ENCODE measurements at places on chromosomes 6 and 20. TPM values are rescaled to one million over a fixed set of nuclear protein-coding genes. Genes with fewer than 3 reads are reported as not detected.

GRCh38 chr20:8212286-8212685 lies 80.2 kb downstream of the PLCB1 start:
- H3K4me3 ChIP-seq: no peak overlapping the region
- H3K36me3 ChIP-seq: no peaks in the 10 kb centered on the region
- no peaks in the 10 kb centered on the region for H3K27me3 ChIP-seq

Gene PRL
- total RNA-seq: not detected

DNA sequence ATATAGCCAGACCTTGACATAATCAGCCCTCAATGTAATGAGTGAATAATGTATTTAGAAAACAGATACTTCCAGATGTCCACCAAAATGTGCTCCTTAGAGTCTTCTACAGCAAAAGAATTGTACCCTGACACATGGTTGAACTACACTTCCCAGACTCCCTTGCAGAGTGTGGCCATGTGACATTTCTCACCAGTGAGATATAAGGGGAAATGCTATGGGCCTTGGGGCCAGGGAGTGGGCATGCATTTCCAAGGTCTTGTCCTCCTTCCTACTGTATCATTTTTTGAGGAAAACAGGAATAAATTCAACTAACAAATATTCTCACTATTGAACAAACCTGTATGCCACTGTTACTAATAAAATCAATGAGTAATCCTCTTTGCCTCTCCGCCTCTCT lies 211.4 kb upstream of the SMLR1 start:
- H3K4me3 ChIP-seq: no peak overlapping the region

DNA sequence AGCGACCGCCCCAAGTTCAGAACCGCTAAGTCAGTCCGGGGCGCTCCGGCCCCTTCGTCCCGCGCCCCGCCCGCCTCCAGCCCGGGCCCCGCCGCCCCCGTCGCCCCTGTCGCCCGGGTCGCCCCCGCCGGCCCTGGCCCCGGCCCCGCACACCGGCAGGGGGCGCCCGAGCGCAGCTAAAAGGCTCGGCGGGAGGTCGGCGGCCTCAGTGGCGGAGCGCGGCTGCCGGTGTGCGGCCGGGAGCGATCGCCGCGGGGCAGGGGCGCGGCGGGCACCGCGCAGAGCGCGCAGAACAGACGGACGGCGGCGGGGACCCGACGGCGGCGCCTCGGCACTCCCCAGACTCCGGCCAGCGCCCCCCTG lies at the start of gene FNDC1:
TSS of gene FNDC1 (plus strand) at position 208 of the 363 bp plus-strand sequence. CDS start 197 bp downstream, outside the sequence.
- H3K27ac ChIP-seq: no peak within 1 kb of the TSS
- H3K27me3 ChIP-seq: 0 out of 2 replicates have a peak, but pooled peaks cover 7% of the 10 kb centered on the region
- no peaks in the 10 kb centered on the region for H3K36me3 ChIP-seq
- peaks cover 21% of the 10 kb centered on the region for H3K4me1 ChIP-seq

DNA sequence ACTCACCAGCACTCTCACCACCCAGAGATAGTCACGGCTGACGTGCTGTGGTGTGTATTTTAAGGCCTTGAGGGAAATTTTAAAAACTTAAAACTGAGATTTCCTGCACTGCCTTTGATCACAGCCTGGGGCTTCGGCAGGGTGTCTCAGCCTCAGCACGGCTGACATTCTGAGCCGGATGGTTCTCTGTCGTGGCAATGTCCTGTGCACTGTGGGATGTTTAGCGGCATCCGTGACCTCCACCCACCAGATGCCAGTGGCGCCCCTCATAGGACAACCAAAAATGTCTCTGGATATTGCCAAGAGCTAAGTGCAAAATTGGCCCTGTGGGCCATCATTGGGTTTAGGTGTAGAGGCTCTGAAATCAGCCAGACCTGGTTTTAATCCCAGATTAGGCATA lies 142.2 kb upstream of the KCNG1 start:
- no peak overlapping the region for H3K4me3 ChIP-seq
- H3K36me3 ChIP-seq: no peaks in the 10 kb centered on the region
- H3K4me1 ChIP-seq: no peaks in the 10 kb centered on the region
- H3K27me3 ChIP-seq: peaks cover 14% of the 10 kb centered on the region
- H3K27ac ChIP-seq: no peak overlapping the region
- DNase-seq: no peak

DNA sequence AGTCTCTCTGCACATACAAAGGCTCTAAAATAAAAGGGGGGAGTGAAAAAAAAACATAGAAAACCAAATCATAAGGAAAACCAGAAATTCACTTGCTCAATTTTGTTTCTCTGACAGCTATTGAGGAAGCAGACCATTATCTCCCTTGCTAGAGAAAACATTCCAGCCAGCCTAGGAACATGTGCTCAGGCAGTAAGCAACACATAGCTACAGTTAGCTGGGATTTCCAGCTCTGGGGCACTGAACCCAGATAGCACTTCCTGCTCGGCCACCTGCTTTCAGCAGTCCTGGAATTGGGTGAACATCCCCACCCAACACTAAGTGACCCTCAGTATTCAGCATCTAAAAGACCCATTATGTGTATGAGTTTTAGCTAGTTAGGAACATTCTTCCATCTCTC lies 61.3 kb downstream of the TNFRSF21 start:
- no peaks in the 10 kb centered on the region for H3K36me3 ChIP-seq
- no peak overlapping the region for H3K4me3 ChIP-seq
- no peaks in the 10 kb centered on the region for H3K27me3 ChIP-seq

GRCh38 chr6:132128424-132128823 lies 177.3 kb upstream of the CCN2 start:
- no peaks in the 10 kb centered on the region for H3K36me3 ChIP-seq
- no peak overlapping the region for H3K4me3 ChIP-seq
- H3K27ac ChIP-seq: no peak overlapping the region
- no peaks in the 10 kb centered on the region for H3K27me3 ChIP-seq

GRCh38 chr20:16311756-16312155 lies 261.5 kb downstream of the KIF16B start:
- H3K36me3 ChIP-seq: no peaks in the 10 kb centered on the region
- H3K4me3 ChIP-seq: no peak overlapping the region

Gene HLA-DPA1
- 0.89 TPM for total RNA-seq

Gene NKX2-4
- not detected for total RNA-seq

DNA sequence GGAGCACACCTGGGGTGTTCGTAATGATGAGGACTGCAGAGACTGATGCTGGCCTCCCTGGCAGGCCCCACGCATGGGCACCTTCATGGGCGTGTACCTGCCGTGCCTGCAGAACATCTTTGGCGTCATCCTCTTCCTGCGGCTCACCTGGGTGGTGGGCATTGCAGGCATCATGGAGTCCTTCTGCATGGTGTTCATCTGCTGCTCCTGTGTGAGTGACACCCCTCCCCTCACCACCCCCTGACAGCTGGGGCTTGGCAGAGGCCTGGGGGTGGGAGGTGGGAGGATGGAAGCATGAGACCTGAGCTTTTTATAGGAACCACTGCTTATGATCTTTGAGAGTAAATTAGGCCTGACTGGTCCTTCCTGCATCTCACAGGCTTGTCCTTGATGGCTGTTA lies 6.7 kb downstream of the SLC12A5 start:
- H3K27me3 ChIP-seq: peaks cover 29% of the 10 kb centered on the region
- no peaks in the 10 kb centered on the region for H3K36me3 ChIP-seq
- no peak for DNase-seq
- H3K4me3 ChIP-seq: no peak overlapping the region
- H3K4me1 ChIP-seq: no peaks in the 10 kb centered on the region
- no peak overlapping the region for H3K27ac ChIP-seq

DNA sequence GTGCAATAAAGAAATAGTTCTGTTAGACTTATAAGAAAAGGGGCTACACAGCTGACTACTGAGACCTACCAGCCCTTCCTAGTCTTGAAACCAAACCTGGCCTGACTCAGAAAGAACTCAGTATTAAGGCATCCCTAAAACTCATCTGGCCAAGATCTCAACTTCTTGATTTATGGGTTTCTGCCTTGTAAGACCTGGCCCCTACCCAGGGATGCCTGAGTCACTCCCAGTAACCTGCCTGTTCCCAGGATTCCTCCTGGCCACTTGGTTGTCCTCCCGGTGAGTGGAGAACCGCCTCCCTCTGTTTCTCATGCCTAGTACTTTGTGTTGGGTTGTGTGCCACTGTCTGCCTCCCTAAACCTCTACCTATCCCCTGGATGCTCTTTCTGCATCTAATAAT lies 189.4 kb upstream of the PREP start:
- no peak overlapping the region for H3K4me3 ChIP-seq
- no peaks in the 10 kb centered on the region for H3K36me3 ChIP-seq
- no peaks in the 10 kb centered on the region for H3K27me3 ChIP-seq
- peak; percentile 84 for DNase-seq

GRCh38 chr20:51185277-51185676 lies 162.4 kb upstream of the KCNG1 start:
- no peaks in the 10 kb centered on the region for H3K36me3 ChIP-seq
- no peak for DNase-seq
- H3K4me3 ChIP-seq: no peak overlapping the region
- peaks cover 9% of the 10 kb centered on the region for H3K27me3 ChIP-seq

- H3K36me3 ChIP-seq: no peaks in the 10 kb centered on the region
- H3K27me3 ChIP-seq: no peaks in the 10 kb centered on the region
- no peak overlapping the region for H3K27ac ChIP-seq
These were observed 209.8 kb upstream of the MARCKS start for GRCh38 chr6:113647143-113647889.

GRCh38 chr6:152121910-152122309 lies 314.4 kb downstream of the ESR1 start:
- H3K4me1 ChIP-seq: 0 out of 2 replicates have a peak, but pooled peaks cover 3% of the 10 kb centered on the region
- no peak for DNase-seq
- peaks cover 27% of the 10 kb centered on the region for H3K36me3 ChIP-seq
- no peak overlapping the region for H3K27ac ChIP-seq
- no peaks in the 10 kb centered on the region for H3K27me3 ChIP-seq

DNA sequence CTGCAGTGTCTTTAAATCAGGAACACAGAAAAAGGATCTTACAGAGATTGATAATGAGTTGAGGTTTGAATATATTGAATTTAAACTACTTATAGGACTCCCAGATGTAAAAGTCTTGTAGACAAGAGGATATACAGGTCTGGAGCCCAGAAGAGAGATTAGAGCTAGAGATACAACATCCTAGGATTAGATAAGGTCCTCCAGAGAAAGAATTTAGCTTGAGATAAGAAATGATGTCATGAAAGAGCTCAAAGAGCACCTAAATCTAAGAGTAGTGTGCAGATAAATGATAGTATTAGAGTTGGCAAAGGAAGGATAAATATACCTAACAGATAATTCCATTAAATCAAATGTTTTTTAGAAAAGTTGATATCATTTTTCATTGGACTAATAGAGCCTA lies 23.9 kb downstream of the EPM2A start:
- no peak for DNase-seq
- no peaks in the 10 kb centered on the region for H3K27me3 ChIP-seq
- H3K4me1 ChIP-seq: no peaks in the 10 kb centered on the region

Gene RAB44
- total RNA-seq: not detected

DNA sequence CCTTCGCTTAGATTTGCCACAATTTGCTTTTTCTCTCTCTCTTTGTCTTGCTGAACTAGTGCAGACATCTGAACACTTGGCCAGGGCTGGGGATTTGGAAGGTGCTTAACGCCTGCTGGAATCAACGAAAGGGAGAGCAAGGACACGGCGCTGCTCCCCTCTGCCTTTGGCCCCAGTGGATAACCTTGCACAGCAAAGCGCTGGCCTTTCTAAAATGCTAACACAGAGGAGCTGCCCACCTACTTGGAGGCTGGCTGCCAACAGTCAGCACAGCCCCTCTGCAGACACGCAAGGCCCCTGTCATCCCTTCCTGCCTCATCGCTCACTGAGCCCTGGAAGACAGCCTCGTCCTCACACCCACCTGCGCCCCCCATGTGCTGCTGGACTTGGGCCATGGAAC lies 37.5 kb downstream of the C20orf203 start:
- H3K27ac ChIP-seq: no peak overlapping the region
- no peaks in the 10 kb centered on the region for H3K27me3 ChIP-seq
- H3K36me3 ChIP-seq: no peaks in the 10 kb centered on the region
- peak; percentile 46 for DNase-seq
- H3K4me1 ChIP-seq: no peaks in the 10 kb centered on the region

- H3K27ac ChIP-seq: no peak overlapping the region
- H3K4me3 ChIP-seq: no peak overlapping the region
- H3K4me1 ChIP-seq: no peaks in the 10 kb centered on the region
- H3K27me3 ChIP-seq: no peaks in the 10 kb centered on the region
- no peaks in the 10 kb centered on the region for H3K36me3 ChIP-seq
- no peak for DNase-seq
These were observed 598.9 kb downstream of the RFPL4B start for GRCh38 chr6:112946051-112946450.

Gene NKAIN2
- total RNA-seq: not detected

GRCh38 chr20:40895182-40895581 lies 133.4 kb upstream of the TOP1 start:
- H3K36me3 ChIP-seq: no peaks in the 10 kb centered on the region
- H3K27ac ChIP-seq: no peak overlapping the region
- peaks cover 5% of the 10 kb centered on the region for H3K27me3 ChIP-seq
- no peak overlapping the region for H3K4me3 ChIP-seq
- no peak for DNase-seq
- H3K4me1 ChIP-seq: no peaks in the 10 kb centered on the region

DNA sequence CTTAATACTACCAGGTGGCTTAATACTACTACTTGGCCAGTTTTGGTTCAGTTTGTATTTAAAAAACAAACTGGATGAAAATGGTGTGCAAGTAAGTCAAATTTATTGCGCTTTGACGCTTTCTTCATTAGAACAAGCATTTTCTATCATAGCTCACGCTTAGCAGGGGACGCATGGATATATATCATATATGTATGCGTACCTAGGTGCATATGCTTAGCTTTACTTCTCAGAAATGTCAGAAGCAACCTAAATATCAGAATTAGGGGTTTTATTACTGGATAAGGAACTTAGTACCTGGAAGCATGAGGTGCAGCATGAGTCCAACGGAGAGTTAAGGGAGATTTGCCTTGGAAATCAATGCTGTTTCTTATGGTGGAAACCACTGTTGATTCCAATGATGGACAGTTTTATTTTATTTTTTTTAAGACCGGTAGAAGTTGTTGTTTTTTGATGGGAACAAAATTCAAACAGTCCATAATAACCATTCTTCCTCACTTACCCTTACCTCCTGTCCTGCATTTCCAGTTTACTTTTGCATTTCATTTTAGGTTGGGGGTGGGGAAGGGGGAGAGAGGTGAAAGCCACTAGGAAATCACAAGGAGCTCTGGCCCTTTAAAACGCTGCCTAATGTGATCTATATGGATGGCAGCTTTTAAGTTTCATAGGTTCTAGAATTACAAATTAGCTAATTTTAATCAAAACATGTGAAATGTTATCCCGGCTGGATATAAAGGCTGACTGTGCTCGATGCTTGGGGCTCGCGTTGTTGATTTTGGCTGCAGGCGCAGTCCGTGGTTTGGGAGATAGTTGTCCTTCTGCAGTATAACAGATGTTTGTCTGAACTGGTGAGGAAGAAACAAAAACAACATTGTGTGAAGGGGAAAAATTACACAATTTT lies 2.1 kb downstream of the SOBP start:
- H3K36me3 ChIP-seq: no peaks in the 10 kb centered on the region
- H3K4me1 ChIP-seq: peaks cover 21% of the 10 kb centered on the region
- DNase-seq: peak; percentile 72
- H3K27ac ChIP-seq: no peak overlapping the region
- H3K4me3 ChIP-seq: peak overlapping the region; percentile 82

GRCh38 chr6:107021446-107022185 lies 6.4 kb upstream of the MTRES1 start:
- no peak overlapping the region for H3K4me3 ChIP-seq
- no peaks in the 10 kb centered on the region for H3K4me1 ChIP-seq
- H3K27me3 ChIP-seq: no peaks in the 10 kb centered on the region
- no peaks in the 10 kb centered on the region for H3K36me3 ChIP-seq

Gene ZBP1
- total RNA-seq: not detected

- H3K27ac ChIP-seq: no peak overlapping the region
- H3K4me3 ChIP-seq: no peak overlapping the region
- no peaks in the 10 kb centered on the region for H3K27me3 ChIP-seq
- no peaks in the 10 kb centered on the region for H3K36me3 ChIP-seq
- DNase-seq: no peak
- no peaks in the 10 kb centered on the region for H3K4me1 ChIP-seq
These were observed 36.0 kb upstream of the AKIRIN2 start for GRCh38 chr6:87738000-87738399.

Gene BPI
- total RNA-seq: not detected
